CD8-positive, alpha-beta memory T cell (primary cell): ENCODE measurements at places on chromosomes 3 and 15. TPM values are rescaled to one million over a fixed set of nuclear protein-coding genes. Genes with fewer than 3 reads are reported as not detected.

DNA sequence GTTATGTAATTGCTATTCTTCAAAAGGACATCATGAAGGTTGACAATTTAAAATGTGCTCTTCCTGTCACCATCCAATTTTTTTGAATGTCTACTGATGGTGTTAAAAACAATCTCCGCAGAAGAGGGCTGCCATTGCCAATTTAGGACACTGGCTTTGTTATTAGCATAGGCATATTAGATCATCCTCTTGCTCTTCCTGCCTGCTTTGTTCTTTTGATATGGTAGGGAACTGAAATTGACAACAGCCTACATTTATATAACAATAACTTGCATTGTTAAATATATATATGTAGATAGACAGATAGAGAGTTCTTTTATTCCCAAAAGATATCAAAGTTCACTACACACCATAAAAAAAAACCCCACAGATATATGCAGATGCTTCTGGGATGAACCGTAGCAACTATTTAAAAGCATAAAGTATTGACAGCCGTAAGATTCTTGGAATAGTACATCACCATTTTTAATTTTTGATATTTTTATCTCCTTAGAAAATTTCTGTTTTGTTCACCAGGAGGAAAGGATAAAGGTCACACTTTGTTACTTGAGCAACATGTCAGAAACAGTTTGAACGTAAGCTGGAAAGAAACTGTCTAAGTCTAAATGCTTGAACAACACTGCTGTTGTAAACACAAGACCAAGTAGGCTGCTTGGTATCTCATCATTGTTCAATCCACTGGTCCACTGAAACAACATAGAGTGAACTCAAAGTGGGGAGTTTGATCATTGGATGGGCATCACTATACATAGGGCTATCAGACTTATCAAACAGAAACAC, 66.5 kb downstream of the MDFIC2 start:
- DNase-seq = no peak

The HEG1 gene
- 6.3 TPM for polyA plus RNA-seq

DNA sequence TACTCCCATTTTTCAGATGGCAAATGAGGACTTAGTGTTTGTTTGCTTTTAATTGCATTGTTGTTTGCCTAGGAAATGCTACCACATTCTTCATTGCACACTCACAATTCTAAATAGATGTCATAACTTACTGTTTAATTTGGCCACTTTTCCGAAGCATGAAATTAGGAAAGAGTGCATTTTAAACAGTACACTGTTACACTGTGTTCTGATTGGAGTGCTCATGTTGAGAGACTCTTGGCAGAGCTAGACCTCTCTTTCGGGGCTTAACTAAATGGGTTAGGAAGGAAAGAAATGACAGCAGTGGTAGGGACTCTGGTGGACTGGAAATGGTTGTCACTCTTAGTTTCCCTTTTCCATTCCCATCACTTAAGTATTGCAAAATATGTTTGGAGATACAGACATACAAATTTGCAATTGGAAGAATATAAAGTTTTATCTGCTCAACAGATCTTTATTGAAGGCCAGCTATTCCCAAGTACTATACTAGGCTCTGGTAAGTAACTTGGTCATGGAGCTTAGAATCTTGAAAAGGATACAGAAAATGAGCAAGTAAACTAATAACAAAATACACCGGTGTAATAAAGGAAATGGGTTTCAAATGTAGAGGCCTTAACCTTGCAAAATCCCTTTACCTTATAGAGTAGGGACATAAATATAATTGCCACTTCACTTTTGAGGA, 90.2 kb downstream of the DCUN1D1 start:
- no peak for DNase-seq

- no peak for DNase-seq
Observed at GRCh38 chr15:68646696-68647095, 67.9 kb downstream of the CORO2B start.

The SLC26A6 gene
- 4.9 TPM for polyA plus RNA-seq

The GOLGA6L10 gene
- 0.16 TPM for polyA plus RNA-seq

- DNase-seq = no peak
Observed at GRCh38 chr3:100746092-100746491, 36.8 kb downstream of the TFG start.

DNA sequence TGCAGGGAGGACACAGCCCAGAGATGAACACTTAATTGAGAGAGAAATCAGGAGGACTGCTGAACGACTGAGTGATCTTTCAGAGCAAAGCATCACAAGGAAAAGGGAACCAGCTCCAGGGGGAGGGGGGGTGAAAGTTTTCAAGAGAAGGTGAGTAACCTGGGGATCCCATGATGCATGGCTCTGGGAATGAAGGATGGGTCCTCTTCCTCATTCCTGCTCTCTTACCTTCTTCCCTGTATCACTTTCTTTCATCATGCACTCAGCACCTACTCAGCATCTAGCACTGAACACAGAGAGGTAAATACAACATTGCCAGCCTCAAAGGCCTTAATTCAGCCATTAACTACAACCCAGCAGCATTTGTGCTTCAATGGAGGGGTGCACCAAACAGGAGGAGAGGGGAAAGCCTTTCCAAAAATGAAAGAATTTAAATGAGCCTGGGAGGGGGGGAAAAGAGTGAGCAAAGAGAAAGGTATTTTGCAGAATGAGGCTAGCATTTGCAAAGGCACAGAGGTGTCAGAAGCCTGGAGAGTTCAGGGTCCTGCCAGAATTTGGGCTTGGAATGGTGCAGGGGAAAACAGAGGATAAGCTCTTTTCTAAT, 427.4 kb downstream of the FOXP1 start:
- DNase-seq = no peak

GRCh38 chr3:195173657-195174056, 97.3 kb downstream of the XXYLT1 start:
- no peak for DNase-seq

- DNase-seq = no peak
Observed at GRCh38 chr3:13282358-13282985, 137.7 kb downstream of the NUP210 start.

GRCh38 chr15:70159713-70160009, 61.9 kb upstream of the TLE3 start:
- no peak for DNase-seq

DNA sequence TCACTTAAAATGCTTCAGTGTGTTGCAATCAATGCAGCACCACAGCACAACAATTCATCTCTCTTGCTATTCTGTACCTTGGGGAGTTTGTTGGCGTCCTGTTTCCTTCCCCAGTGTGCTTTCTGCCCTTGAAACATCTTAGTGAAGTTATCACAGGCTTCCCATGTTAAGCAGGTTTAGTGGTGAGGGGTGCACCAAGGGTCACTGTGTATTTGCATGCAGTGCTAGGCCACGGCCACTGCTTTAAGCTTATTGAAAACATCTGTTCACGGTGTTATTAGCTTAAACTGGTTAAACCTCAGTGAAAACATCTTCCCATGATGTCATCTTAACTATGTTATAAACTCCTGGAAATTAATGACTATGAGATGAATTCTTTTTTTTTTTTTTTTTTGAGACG, 217.3 kb upstream of the GOLIM4 start:
- DNase-seq = no peak

DNA sequence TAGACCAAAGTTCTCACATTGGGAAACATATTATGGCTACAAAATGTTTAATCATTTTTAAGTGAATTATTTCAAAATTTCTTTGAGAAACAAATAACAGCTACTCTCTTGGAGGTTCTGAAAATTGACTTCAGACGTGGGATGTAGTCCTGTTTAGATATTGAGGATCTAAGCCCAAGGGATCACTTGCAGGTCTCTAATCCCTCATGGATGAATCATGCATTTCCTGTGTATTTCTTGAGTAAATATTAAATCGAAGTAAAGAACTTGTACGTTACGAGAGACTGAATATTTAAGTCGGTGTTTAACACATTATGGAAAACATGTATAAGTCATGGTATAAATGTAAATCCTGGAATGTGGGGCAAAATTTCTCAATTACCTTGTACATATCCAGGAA, 119.8 kb downstream of the EPHA3 start:
- no peak for DNase-seq

- DNase-seq = no peak
Observed at GRCh38 chr3:48202632-48203031, 14.4 kb upstream of the CDC25A start.

DNA sequence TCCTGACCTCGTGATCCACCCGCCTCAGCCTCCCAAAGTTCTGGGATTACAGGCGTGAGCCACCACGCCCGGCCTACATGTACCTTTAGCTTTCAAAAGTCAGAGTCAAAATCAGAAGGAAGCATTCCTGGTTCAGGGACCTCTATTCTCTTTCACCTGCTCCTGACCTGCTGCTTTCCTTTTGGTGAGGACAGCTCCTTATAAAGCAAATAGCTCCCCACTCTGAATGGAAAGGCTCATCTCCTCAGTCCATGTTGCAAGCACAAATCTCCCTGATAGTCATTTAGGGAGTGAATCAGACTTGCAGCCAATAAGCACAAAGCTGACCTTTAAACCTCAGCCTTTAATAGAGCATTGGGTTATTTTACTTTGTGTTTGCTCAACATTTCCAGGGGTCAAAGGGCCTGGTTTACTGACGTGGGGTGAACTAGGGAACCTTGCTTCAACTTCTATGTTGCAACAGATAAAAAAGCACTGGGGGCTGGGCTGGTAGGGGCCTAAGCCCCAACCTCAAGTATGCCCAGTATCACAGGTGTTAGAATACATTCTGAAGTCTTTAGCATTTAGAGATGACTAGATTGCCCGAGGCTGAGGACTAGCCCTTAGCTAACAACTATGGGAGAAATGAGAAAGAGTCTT, 43.1 kb downstream of the THRB start:
- no peak for DNase-seq

GRCh38 chr3:67018105-67018788, 20.1 kb downstream of the KBTBD8 start:
- no peak for DNase-seq

DNA sequence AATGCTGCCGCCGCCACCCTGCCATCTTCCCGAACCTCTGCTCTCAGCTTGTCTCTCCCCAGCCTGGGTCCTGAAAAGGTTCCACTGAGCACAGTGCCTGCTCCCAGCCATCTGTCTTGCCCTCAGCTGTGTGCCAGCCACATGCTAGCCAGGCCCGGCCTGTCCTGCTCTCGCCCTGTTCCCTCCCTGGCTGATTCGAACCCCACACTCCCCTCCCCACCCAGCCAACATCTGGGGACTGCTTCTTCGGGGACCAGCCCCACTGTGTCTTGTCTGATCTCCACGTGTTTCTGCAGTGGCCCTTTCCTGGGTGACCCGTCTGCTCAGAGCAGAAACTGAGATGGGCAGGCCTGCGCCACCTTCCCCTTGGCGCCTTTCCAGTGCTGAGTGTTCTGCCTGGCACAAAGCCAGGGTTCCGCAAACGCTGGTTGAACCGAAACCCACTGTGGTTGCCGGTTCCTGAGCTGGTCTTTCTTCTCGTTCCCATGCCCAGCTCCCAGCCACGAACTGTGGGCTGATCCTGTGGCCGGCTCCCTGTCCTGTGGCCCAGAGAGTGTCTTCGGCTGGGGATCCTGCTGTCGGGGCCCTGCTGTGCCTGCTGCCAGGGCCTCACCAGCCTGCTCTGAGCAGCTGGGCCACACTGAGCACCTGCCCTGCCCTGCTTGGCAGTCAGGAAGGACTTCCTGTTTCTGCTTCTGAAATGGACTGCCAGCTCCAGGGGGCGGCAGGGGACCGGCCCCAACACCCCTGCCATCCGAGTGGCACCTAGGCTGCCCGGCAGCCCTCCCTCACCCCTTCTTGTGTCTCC, 62.7 kb upstream of the KLF13 start:
- peak; percentile 85 for DNase-seq

DNA sequence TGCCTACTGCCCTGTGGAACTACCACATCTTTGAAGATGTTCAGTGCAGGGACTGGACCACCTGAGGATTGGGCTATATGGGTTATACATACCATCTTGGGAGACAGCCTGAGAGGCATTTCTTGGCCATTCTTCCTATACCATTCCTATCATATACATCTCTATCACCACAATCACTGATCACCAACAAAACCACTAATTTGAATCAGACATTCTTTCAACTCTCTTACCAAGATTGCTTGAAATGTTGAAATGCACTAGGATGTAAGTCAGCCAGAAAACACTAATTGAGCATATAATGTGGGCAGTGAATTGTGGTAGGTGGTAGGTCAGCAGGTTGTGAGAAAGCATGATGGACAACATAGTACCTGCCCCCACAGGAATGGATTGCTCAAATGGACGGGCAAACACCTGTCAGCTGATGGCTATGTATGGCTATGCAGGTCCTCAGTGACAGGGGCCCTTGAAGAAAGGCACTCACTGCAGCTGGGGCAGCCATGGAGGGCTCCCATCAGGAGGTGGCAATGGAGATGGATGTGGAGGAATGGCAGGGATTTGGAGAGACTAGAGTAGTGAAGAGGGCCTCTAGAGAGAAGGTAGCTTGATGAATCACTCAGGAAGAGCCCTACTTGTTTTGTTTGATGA, 49.1 kb downstream of the AMOTL2 start:
- DNase-seq = no peak

The SLC6A20 gene
- polyA plus RNA-seq = not detected

The ZKSCAN7 gene
- polyA plus RNA-seq = 3.8 TPM

DNA sequence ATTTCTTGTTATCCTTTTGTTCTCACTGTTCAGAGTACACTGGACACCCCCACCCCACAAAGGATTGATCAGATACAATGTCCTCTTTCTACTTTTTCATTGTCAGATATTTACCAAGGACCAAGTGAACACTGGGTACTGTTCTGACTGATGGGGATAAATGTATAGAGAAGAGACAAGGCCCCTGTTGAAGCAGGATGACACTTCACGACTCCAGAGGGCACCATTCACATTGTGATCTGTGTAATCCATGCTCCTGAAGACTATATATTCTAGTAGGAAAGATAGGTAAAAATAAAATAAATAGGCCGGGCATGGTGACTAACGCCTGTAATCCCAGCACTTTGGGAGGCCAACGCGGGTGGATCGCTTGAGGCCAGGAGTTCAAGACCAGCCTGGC, 7.2 kb upstream of the CRYGS start:
- no peak for DNase-seq

The FETUB gene
- not detected for polyA plus RNA-seq

- DNase-seq = no peak
Observed at GRCh38 chr15:100559330-100559729, 30.6 kb upstream of the CERS3 start.

The CYP1A1 gene
- 0.09 TPM for polyA plus RNA-seq

GRCh38 chr15:91316126-91316525, 216.1 kb downstream of the SV2B start:
- DNase-seq = no peak

DNA sequence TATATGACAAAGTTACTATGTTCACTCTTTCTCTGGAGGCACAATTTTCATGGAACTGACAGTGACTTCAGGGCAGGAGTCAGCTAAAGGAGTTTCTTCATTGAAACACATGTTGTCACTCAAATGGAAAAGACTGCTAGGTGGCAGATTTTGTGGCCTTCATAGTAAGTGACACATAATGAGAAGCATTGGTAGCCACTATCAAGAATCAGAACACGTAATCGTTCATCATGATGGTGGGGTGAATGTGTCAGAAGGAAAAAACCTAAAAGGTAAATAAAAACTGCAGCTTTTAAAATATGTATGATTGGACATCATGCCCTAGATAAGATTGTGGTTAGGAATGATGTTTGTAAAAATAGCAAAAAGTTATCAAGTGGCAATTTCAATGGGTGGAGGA, 1491.0 kb downstream of the SI start:
- DNase-seq = no peak

- no peak for DNase-seq
Observed at GRCh38 chr3:63922491-63923199, 10.5 kb upstream of the SCAANT1 start.

- peak; percentile 71 for DNase-seq
Observed at GRCh38 chr15:40338041-40338657, 2.6 kb downstream of the CCDC9B start.

The VIPR1 gene
- 12.7 TPM for polyA plus RNA-seq

GRCh38 chr3:188624384-188624783, 470.4 kb downstream of the LPP start:
- no peak for DNase-seq

The CFAP100 gene
- polyA plus RNA-seq = not detected

The PXK gene
- 27.8 TPM for polyA plus RNA-seq
